ENCODE measurements at places on chromosomes 3 and 15.

- DNase-seq: no peak
Observed at GRCh38 chr3:135500034-135500433, 465.5 kb upstream of the PPP2R3A start.

DNA sequence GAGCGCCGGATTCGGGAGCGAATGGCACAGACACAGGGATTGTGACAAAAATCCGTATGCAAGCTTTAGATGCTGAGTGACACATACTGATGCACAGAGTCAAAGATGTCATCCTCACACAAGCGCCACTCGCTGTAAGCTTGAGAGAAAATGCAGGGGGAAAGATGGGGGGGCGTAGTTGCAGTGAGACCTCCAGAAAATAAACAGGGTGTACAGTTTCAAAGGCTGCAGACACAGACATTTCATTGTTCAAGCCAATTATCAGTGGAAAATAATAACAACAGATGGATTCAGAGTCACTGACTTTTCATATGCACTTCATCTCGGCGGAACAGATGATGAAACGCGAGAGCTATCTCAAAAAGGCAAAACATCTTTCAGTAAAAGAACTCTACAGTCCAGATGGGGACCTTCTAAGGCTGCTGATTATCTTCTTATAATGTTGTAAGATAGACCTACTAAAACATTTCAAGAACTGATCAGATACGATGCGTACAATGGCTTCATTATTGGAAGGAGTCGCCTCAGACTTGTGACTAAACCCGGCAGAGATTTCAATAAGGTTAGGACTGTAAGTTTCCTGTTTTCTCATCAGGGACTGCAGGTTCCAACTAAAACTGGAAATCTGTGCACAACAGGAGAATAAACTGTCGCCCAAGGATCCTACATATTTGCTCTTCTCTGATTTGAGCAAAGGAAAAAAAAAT is 275.4 kb downstream of the FOXP1 start:
- no peak for DNase-seq

GRCh38 chr3:13662238-13662847 is 113.4 kb downstream of the FBLN2 start:
- DNase-seq: no peak

DNA sequence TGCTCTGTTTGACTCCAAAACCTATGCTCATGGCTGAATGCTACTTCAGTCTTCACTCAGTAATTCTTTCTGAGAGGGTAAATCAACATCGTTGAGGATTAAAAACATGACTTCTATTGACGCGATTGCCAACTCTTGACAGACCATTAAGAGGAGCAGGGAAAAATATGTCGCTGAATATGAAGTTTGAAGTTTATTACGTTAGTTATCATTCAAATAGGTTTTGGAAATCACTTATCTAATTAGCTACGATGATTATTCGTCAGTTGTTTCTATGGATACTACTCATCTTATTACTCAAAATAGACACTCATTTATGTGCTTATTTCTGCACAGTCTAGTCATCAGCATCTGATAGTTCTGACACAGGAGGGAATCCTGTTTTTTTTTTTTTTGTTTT is 279.2 kb upstream of the TBL1XR1 start:
- no peak for DNase-seq

DNA sequence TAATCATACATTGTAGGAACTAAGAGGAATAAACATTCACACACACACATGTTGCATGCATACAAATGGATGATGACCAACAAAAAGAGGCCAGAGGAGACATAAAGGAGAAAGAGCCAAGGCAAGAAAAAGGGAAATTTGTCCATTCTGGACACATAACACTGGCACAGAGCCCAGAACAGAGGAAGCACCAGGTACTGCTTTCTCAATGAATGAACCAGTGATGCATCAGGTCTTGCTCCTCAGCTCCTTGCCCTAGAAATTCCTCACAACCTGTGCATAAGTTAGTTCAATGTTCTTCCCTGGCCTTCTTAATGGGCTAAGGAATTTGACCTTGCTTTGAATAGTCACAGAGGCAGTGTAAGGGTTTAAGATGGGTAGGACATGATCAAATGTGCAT is 270.3 kb downstream of the ERC2 start:
- DNase-seq: no peak

- DNase-seq: peak; percentile 47
Observed at GRCh38 chr3:124761250-124761796, 31.1 kb downstream of the UMPS start.

GRCh38 chr15:62902821-62903220 is 139.7 kb upstream of the TPM1 start:
- no peak for DNase-seq

GRCh38 chr3:51706788-51707731 is at the start of gene GRM2:
TSS of gene GRM2 (plus strand) at chr3:51707068. CDS start at chr3:51708984, 1,916 bp downstream.
- no peak for DNase-seq

DNA sequence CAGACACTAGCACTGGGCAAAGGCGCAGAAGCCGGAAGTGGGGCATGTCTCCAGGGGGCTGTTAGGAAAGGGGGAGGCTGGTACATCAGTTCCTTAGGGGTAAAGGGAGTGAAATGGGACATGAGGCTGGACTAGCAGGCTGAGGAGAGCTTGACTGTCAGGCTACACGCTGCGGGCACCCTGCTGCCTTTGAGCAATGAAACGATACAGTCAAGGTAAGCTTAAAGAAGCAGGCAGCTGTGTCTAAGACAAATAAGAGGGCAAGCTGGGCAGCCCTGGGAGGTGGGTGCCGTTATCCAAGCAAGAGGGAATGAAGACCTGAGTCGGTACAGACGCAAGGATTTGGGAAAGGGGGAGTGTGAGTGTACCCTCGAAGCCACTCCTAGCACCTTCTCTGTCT is 51.0 kb upstream of the DCLK3 start:
- DNase-seq: no peak

- no peak for DNase-seq
Observed at GRCh38 chr3:170863816-170864215, 6.2 kb downstream of the RPL22L1 start.

- DNase-seq: no peak
Observed at GRCh38 chr3:188239577-188239976, 85.6 kb downstream of the LPP start.

- DNase-seq: peak; percentile 43
Observed at GRCh38 chr3:113947372-113948014, at the start of gene ZDHHC23. TSS of gene ZDHHC23 (plus strand) at chr3:113948013. CDS start at chr3:113948803, 790 bp downstream.

DNA sequence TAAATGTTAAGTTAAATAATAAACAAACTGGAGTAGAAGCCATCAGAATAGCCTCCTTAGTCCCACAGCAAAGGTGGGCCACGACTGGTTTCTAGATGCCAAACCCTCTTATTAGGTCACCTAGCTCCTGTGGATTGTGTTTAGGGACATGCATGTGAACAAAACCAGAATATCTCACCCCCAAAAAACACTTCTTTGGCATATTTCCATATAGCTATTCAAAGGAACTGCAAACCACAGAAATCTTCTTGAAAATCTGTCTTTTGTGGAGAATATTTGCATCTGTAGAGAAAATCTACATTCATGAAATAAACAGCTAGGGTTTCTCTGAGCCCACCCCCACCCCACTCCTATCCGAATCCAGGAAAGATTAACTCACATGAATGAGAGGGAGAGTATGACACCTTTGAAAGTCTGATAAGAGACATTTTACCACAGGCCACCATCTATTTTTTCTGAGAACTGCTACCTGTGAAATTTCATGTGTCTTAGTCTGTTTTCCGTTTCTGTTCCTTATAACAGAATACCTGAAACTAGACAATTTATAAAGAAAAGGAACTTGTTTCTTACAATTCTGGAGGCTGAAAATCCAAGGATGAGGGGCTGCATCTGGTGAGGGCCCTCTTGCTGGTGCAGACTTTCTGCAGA is 159.4 kb downstream of the NEK10 start:
- no peak for DNase-seq

GRCh38 chr3:165279471-165279870 is 83.3 kb upstream of the SLITRK3 start:
- no peak for DNase-seq

GRCh38 chr3:4416961-4417360 is 50.1 kb downstream of the SUMF1 start:
- no peak for DNase-seq

DNA sequence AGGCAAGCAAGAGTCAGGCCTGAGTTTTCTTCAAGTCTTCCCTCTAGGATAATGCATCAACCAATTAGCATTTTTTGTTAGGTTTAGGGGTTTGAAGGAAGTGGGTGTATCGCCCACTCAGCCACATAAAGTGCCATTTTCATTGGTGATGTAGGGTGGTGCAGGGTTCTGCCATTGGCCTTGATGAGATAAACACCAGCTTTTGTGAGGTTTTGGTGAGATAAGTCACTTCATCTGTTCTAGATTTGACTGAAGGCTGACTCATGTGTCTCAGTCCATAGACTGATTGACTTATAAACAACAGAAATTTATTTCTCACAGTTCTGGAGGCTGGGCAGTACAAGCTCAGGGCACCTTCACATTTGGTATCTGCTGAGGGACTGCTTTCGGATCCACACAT is 84.5 kb upstream of the C3orf80 start:
- DNase-seq: no peak

- DNase-seq: no peak
Observed at GRCh38 chr3:67459796-67460195, 194.6 kb downstream of the SUCLG2 start.

GRCh38 chr15:70556151-70556741 is 207.1 kb downstream of the UACA start:
- DNase-seq: no peak

GRCh38 chr15:90981681-90982080 is 12.7 kb downstream of the PRC1 start:
- DNase-seq: no peak

DNA sequence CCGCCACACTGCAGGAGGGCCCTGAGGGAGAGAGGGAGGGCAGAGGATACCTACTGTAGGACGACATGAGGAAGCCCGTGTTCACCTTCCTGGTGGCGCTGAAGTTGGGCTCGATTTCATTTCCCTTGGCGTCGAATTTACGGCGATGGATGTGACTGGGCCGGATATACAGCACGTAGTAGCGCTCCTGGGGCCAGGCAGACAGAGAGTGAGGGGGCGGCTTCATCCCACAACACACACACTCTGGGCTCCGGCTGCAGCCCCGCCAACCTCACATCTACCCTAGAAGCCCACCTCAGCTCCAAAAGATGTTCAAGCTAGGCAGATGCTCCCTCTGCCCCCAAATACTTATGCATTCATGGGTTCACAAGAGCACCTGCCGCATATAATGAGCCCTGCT is 4.5 kb downstream of the ARPIN start:
- DNase-seq: no peak

DNA sequence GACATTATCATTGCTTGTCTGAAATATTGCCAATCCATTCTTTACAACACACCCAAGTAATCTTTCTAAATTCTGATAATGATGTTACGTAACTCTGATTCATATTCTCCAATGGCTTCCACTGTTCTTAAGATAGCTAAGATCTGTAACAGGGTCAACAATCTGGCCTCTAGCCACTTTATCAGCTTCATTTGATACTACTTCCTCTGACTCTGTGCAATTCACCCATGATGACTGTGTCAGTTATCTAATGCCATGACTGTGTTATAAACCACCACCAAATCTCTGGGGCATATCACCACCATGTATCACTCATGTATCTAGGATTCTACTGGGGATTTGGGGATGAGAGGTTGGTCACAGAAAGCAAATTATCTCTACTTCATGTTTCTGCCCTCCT is 44.0 kb downstream of the CD200 start:
- no peak for DNase-seq

GRCh38 chr3:189727898-189728297 is 96.7 kb downstream of the TP63 start:
- DNase-seq: no peak

DNA sequence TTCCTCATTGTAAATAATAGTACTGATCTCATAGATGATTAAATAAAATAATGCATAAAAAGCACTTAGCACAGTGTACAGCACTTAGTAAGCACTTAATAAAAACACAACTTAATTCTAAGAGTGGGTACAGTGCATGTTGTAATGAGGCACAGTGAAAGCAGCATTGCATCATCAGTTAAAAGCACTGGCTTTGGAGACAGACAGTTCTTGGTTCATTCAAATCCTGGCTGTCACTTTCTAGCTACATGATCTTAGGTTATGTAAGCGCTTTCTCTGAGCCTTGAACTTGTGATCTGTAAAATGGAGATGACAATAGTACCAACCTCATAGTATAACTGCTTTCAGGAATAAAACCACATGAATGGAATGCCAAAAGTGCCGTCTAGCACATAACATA is 151.5 kb downstream of the DPH6 start:
- DNase-seq: no peak

- DNase-seq: no peak
Observed at GRCh38 chr3:66269411-66269810, 48.6 kb downstream of the SLC25A26 start.

GRCh38 chr3:146026547-146026946 is 134.4 kb downstream of the PLOD2 start:
- no peak for DNase-seq

GRCh38 chr3:153443961-153444360 is 281.9 kb downstream of the RAP2B start:
- no peak for DNase-seq

DNA sequence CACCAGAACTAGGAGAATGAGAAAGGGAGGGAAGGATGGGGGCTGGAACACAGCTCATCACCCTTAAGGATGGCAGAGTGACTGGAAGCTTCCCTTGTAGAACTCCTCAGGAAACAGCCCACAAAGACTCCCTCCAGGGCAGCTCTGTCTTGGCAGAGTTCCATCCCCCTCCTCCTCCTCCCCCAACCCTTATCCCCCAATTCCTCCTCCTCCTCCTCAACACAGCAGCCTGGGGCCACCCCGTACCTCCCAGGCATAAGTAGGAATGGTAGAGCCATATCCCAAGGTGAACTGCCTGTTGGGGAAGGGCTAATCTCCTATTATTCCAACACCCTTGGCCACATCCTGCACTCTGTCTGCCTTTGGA is 38.8 kb downstream of the ADCY5 start:
- DNase-seq: no peak

DNA sequence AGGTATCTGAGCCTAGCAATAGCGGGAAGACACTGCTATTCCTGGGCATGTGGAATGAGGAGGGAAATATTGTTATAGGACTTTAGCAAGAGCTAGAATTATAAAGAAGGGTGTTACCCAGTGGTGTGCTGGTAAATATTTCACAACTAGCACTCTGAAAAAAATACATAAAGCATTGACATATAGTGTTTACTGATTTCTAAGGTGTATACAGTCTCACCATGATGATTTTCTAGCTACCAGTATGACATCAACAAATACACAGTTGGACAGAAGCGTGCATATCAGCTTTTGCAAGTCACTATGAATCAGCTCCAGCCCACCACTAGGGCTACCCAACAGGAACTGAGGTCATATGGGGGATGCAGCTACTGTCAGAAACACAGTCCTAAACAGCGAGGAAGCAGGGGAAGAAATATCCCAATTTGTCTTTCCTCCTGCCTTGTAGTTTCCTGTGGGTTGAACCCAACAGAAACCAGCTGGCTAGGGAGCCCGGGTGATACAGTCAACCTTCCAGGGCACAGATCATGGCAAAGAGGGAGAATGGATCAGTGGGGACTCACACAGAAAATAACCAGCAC is 39.6 kb downstream of the HGD start:
- DNase-seq: no peak

GRCh38 chr3:76138921-76139320 is 353.6 kb upstream of the ZNF717 start:
- DNase-seq: no peak

GRCh38 chr3:123750209-123750608 is 133.9 kb downstream of the MYLK start:
- no peak for DNase-seq

GRCh38 chr3:123997543-123997942 is 5.6 kb upstream of the ROPN1 start:
- DNase-seq: no peak

GRCh38 chr3:47746264-47746663 is 35.4 kb downstream of the SMARCC1 start:
- no peak for DNase-seq

GRCh38 chr3:71069797-71070196 is 513.7 kb downstream of the FOXP1 start:
- peak; percentile 56 for DNase-seq

Measured in stimulated activated CD8-positive, alpha-beta memory T cell treated with anti-CD3 and anti-CD28 coated beads, Interleukin-2, amount 100 ng/mL, for 1 hour (primary cell).